ENCODE measurements at places on chromosomes 11 and 22.

DNA sequence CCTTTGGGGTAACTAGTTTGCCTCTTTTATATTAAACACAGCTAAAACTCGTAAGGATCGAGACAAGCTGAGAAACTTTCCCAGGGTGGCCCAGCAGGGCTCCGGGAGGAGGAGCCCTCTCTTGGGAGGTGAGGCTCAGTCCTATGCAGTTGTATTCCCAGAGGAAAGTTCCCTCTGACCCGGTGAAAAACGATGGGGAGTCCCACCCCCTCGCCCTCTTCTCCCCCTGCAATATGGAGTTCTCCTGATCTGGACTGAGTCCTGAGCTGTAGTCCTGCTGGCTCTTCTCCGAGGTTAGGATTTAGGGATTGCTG, 1.3 kb downstream of the NTM start:
- DNase-seq, result no peak

- DNase-seq, result no peak
Measured at GRCh38 chr11:133977067-133977677, 20.4 kb upstream of the IGSF9B start.

GRCh38 chr11:110182886-110183285, 89.7 kb downstream of the ZC3H12C start:
- no peak for DNase-seq

DNA sequence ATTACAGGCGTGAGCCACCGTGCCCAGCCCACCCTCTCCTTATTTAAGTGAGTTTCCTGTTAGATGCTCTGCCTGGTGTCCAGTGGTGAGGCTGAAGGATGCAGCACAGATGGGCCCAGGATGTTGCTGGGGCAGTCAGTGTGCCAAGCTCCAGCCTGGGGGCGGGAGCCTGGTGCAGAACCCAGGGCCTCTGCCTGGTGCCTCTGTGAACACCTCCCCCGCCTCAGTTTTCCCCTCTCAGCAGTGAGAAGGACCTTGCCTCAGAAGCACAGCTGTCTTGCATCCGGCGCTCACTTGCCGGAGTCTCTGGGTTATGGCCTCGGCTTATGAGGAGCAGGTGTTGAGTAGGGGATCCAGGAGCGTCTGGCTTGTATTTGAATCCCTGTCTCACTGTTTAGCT, 116.2 kb downstream of the KIAA1671 start:
- DNase-seq, result no peak

DNA sequence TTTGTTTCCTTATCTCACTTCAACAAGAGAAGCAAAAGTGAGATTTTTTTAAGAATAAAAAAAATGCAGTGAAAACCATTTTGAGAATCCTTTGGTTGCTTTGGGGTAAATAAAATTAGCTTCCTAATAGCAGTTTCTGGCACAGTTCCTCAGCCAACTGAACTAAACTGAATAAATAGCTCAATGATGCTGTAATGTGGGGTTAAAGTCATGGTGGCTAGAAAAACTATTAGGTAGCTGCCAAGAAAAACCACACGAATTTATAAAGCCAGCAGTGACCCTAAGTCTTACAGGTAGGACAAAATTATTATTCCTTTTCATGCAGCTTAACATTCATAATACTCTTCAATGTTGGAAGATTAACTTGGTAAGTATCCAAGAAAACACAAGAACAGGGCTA, 142.4 kb downstream of the APIP start:
- no peak for DNase-seq

DNA sequence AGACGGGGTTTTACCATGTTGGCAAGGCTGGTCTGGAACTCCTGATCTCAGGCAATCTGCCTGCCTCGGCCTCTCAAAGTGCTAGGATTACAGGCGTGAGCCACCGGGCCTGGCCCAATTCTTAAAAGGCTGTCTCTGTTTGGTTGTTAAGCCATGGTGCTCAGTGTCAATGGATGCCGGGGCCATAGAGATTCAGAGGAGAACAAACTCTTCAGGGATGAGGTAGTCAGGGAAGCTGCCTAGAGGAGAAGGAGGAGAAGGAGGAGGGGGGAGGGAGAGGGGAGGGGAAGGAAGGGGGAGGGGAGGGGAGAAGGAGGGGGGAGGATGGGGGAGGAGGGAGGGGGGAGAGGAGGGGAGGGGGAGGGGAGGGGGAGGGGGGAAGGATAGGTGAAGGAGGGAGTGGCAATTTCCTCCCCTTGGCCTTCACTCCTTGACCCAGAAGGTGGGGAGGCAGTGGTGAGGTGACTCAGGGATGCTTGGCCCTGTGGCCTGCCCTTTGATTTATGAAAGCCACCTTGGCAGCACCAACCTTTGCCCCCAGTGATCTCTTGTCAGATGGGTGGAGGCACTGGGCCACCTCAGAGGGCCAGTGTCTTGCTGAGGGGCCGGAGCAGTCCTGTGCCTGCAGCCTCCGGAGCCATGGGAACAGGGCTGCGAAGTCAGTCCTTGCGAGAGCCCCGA, at the start of gene C11orf86:
Gene C11orf86, plus strand, starts transcription at position 581 of the 681 bp plus-strand sequence. Its CDS starts 59 bp downstream, at position 640.
- no peak for DNase-seq

DNA sequence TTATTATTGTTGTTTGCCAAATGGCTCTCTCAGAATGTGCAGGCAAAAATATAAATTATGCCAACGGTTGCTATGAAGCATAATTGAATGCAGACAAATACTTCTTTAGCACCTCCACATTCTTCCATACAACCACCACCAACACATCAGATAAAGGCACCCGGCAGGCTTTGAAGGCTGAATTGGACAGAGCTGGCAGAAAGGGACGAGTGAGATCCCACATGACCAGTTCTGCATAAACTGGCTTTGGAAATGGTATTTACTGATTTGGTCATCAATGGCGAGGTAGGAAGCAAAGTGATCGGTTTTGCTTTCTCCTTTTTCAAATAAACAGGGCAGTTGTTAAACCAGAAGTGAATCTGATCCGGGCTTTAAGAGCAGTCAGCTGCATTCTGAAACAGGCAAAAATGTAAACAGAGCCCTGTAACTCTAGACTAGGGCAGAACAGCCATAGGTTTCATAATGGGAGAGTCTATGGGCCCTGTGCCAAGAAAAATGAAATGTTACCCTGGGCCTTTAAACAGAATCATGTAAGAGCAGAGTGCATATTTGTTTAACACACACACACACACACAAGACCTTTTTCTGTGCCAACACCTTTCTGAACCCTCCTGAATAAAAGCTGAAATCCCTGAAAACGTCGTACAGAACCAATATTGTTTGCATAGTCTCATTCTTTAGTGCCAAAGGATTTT, 97.7 kb downstream of the MPPED2 start:
- no peak for DNase-seq

DNA sequence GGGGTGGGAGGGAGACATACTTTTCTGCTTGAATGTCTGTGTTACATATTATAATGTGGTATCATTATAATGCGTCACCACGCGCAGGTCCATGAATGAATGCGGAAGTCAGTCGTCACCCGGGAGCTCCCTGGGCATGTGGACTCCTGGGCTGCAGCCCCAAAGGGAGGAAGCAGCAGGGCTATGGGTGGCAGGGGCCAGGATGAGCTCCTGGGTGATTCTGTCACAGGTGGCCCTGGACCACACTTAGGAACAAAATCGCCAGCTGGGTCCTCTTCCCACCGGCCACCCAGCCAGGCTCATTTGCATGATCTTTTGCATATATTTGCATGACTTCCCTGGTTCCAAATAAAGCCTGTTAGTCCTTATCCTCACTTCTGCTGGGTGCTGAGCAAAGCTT, 51.2 kb downstream of the KCNJ4 start:
- DNase-seq, result no peak

- no peak for DNase-seq
Measured at GRCh38 chr11:12216041-12216451, 105.7 kb downstream of the MICAL2 start.

DNA sequence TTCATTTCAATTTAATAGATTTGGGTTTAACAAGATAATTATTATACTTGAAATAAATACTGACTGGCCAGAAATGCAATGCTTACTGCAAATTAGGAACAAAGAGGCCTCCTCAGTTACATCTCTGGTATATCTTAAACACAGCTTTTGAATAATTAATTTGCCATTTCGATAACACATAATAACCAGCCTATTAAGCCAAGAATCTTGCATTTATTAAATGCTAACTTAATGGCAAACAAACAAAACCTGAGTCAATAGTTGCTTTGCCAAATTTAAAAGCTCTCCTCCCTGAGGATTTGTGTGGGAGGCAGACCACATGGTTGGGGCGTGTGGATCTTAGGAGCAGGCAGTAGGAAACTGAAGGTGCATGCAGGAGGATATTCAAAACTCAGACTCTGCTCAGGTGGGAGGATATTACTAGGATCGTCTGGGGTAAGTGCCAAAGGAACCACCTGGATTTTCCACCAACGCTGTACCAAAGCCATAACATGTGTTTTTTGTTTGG, 17.9 kb upstream of the FJX1 start:
- no peak for DNase-seq

DNA sequence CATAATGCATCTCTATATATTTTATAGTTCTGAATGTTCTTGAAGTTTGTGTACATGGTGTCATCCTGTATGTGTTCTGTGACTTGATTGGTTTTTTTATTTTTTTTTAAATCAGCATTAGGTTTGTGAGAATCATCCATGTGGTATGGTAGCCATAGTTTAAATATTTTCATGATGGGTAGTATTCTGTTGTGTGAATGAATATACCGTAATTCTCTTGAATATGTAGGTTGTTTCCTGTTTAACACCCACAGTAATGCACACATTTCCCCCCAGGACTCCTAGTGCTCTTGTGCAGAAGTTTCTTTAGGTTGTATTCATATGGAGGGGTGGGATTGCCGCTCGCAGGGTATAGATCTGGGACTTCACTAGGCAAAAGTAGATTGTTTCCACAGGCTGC, 2.0 kb downstream of the PACS1 start:
- DNase-seq, result no peak

DNA sequence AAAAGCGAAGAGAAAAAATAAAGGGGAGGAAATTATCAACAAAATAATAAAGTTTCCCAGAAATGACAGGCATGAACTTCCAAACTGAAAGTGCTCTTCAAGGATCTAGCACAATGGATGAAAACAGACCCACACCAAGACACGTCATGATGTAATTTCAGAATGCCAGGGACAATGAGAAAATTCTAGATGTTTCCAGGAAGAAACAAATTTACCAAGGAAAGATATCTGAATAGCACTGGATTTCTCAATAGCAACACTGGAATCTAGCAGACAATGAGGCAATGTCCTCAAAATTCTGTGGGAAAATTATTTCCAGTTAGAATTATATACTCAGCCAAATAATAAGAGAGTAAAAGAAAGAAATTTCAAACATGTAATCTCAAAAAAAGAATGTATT, 46.0 kb downstream of the DENND5A start:
- no peak for DNase-seq

GRCh38 chr11:8339592-8340022, 75.9 kb upstream of the LMO1 start:
- DNase-seq, result no peak

GRCh38 chr22:49763696-49764095, 64.0 kb downstream of the BRD1 start:
- no peak for DNase-seq

GRCh38 chr11:31702966-31703365, 108.2 kb downstream of the PAX6 start:
- no peak for DNase-seq

DNA sequence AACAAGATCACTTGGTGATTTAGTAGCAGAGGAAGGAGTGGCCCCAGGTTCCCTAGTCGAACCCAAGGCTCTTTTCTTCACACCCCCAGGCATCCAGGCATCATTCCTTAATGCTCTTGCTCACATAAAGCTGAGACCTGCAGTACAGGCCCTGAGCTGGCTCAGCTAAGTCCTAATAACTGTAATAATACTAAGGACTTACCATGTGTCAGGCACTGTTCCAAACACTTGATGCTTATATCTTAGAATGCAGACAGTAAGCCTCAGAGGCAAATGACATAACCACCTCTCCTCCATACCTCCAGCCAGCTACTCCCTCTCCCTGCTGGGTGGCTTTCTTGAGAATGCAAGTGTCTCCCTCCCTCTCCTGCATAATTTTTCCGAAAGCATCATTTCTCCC, 33.2 kb downstream of the ANKK1 start:
- no peak for DNase-seq

- no peak for DNase-seq
Measured at GRCh38 chr11:17244046-17244445, 32.5 kb upstream of the NUCB2 start.

DNA sequence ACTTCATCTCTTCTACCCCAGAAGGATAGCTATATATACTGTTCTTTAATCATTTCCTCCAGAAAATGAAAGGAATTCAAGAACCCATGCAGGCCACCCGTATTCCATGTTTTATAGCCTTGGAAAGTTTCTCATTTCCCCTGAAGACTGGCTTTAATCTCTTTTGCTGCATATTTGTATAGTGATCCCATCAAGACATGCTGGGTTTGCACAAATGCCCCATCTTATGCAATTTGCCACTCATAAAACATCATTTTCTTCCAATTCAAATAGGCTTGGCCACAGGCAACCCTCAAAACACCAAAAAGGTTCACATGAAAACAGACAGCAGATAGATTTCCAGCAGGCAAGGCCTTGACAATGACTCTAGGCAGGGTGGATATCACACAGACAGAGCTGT, 28.3 kb upstream of the APOA1 start:
- DNase-seq, result no peak

Measured in activated CD8-positive, alpha-beta memory T cell treated with anti-CD3 and anti-CD28 coated beads for 48 hours (primary cell).